Breast epithelium (tissue), 4 donors: ENCODE measurements at places on chromosomes 7 and 10. TPM values are rescaled to one million over a fixed set of nuclear protein-coding genes. Genes with fewer than 3 reads are reported as not detected.

- no peak overlapping the region for H3K4me3 ChIP-seq
Observed at GRCh38 chr7:142642316-142642715, 107.0 kb upstream of the PRSS1 start.

DNA sequence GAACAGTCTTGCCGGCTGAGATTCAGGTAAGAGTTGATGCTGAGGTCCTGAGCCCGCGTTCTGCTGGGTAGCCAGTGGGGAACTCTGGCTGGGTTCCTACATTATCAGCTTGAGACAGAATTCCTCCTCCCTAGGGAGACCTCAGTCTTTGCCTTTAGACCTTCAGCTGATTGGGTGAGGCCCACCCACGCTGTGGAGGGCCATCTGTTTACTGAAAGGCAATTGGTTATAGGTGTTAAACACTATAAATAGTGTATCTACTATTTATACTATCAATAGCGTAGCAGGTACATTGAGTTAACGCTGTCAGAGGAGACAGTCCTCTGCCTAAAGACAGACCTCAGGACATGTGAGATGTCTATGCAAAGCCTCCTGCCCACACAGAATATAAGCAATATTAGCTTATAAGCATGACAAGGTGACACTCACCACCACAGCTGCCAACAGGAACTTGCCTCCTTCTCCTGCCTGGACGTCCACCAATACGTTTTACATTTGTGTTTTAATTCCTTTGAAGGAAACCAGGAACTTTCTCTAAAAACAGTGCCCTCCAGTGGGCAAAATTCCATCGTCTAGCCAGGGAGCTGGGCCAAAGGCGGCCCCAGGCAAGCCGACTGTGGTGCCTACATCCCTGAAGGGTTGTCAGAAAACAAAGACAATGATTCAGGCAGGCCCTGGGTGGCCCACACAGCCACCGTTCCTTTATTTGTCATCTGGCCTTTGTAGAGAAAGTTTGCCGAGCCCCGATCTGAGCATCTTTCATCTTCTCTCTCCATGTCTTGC is 58.8 kb downstream of the INSIG1 start:
- H3K27ac ChIP-seq, result no peak overlapping the region
- H3K4me3 ChIP-seq, result no peak overlapping the region

- DNase-seq, result no peak
- no peaks in the 10 kb centered on the region for H3K27me3 ChIP-seq
- no peaks in the 10 kb centered on the region for H3K36me3 ChIP-seq
- H3K4me1 ChIP-seq, result no peaks in the 10 kb centered on the region
- no peak overlapping the region for H3K27ac ChIP-seq
Observed at GRCh38 chr7:97842006-97842405, 30.2 kb downstream of the ASNS start.

Gene GPR37
- total RNA-seq, result 3.2 TPM

DNA sequence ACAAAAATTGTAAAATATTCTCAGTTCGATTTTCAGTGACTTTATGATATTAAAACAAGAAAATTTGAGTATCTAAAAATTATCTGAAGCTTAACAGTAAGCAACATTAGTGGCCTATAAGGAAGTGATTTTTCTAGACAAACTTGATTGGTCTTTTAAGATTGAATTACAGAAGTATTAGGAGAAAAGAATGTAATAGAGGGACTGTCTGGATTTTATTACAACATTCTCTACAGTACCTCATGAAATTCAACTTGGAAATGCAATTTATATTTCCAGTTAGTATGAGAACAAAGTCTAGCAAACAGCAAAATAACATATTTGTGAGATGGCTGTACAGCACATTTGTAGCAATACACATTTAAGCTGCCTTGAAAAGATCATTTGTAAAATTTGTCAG is 18.8 kb downstream of the REEP3 start:
- H3K4me3 ChIP-seq, result no peak overlapping the region
- no peak for DNase-seq
- H3K4me1 ChIP-seq, result no peaks in the 10 kb centered on the region
- H3K27me3 ChIP-seq, result no peaks in the 10 kb centered on the region
- H3K36me3 ChIP-seq, result no peaks in the 10 kb centered on the region

GRCh38 chr10:120327675-120328074 is 129.4 kb upstream of the PLPP4 start:
- no peak overlapping the region for H3K4me3 ChIP-seq
- no peaks in the 10 kb centered on the region for H3K4me1 ChIP-seq
- no peak for DNase-seq
- H3K27me3 ChIP-seq, result no peaks in the 10 kb centered on the region
- no peak overlapping the region for H3K27ac ChIP-seq
